ENCODE measurements at places on chromosomes 12 and 14. TPM values are rescaled to one million over a fixed set of nuclear protein-coding genes. Genes with fewer than 3 reads are reported as not detected.

The BICDL1 gene
- 22.3 TPM for total RNA-seq

The EEA1 gene
- 21.5 TPM for total RNA-seq

The GZMH gene
- total RNA-seq, result 0.28 TPM

The CD27 gene
- total RNA-seq, result 0.50 TPM

The LMNTD1 gene
- 3.0 TPM for total RNA-seq

The SOAT2 gene
- total RNA-seq, result not detected

The HOXC10 gene
- total RNA-seq, result not detected

DNA sequence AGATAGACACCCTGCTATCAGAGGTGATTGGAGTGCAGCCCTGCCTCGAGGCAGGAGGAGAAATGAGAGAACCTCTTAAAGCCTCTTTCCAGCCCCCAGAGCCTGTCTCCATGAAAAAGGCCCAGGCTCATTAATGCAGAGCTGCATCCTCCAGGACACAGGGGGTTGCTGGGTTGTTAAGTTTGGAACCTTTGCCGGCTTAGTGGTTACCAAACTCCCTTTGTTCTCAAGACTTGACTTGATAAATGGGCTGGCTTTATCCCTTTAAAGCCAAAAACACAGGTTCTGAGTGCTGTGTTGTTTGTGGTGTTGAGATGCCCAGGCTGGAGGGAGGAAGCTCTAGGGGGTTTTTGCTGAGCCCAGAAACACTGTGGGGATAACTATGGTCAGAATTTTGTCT lies 71.0 kb downstream of the DAD1 start:
- H3K4me3 ChIP-seq, result no peak overlapping the region
- DNase-seq, result no peak
- H3K36me3 ChIP-seq, result no peaks in the 10 kb centered on the region
- H3K27ac ChIP-seq, result no peak overlapping the region
- H3K4me1 ChIP-seq, result peaks cover 24% of the 10 kb centered on the region
- H3K27me3 ChIP-seq, result no peaks in the 10 kb centered on the region

GRCh38 chr12:72207079-72207478 lies 65.1 kb upstream of the TRHDE start:
- no peaks in the 10 kb centered on the region for H3K4me1 ChIP-seq
- H3K4me3 ChIP-seq, result no peak overlapping the region
- H3K27me3 ChIP-seq, result no peaks in the 10 kb centered on the region
- DNase-seq, result no peak

GRCh38 chr14:91963465-91963864 lies 16.0 kb upstream of the FBLN5 start:
- H3K27me3 ChIP-seq, result no peaks in the 10 kb centered on the region
- H3K4me1 ChIP-seq, result no peaks in the 10 kb centered on the region
- H3K36me3 ChIP-seq, result no peaks in the 10 kb centered on the region
- H3K4me3 ChIP-seq, result no peak overlapping the region
- DNase-seq, result no peak

DNA sequence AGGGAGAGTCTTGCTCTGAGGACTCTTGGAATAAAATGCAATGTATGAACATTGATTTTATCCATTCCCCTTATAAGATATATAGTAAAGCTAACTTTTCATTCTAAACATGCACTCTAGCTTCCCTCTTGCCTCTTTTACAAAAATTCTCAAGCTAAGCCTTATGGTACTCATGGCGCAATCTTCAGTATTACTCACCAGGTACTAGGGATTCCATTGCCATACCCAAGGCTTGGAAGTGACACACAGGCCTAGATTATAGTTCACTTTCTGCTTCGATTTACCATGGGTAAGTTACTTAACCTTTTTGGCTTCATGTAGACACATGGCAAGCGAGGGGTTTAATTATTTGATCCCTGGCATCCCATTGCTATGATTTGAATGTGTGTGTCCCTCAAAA lies 331.5 kb downstream of the LRIG3 start:
- H3K4me1 ChIP-seq, result peaks cover 5% of the 10 kb centered on the region
- H3K27ac ChIP-seq, result no peak overlapping the region

- H3K27me3 ChIP-seq, result no peaks in the 10 kb centered on the region
- H3K4me3 ChIP-seq, result no peak overlapping the region
These were observed 28.8 kb downstream of the BHLHE41 start for GRCh38 chr12:26096036-26096435.

- no peak for DNase-seq
- H3K4me1 ChIP-seq, result no peaks in the 10 kb centered on the region
- no peak overlapping the region for H3K27ac ChIP-seq
- no peaks in the 10 kb centered on the region for H3K27me3 ChIP-seq
- H3K36me3 ChIP-seq, result no peaks in the 10 kb centered on the region
These were observed 65.7 kb downstream of the TTC9 start for GRCh38 chr14:70707138-70708038.

- no peaks in the 10 kb centered on the region for H3K27me3 ChIP-seq
- H3K27ac ChIP-seq, result peak overlapping the region; percentile 30
- peaks cover 38% of the 10 kb centered on the region for H3K4me1 ChIP-seq
These were observed 49.9 kb downstream of the FOXN3 start for GRCh38 chr14:89366864-89367778.

DNA sequence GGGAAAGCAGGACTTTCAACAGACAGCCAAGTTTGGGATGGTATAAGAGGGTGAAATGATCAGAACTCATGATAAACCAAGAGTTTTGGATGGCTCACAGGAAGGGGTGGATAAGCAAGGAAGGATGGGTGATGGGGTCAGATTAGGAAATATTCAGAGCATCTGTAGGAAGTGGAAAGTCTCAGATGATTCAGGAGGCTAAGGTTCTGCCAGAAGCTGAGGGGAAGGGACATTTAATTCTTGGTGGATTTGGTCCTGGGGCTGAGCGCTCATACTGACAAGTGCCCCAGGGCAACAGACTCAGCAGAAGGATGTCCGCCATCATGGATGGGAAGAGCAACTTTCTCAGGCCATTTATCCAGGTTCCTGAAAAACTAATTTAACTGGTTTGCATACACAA lies 28.4 kb upstream of the BDKRB2 start:
- DNase-seq, result no peak
- H3K4me1 ChIP-seq, result peaks cover 24% of the 10 kb centered on the region
- H3K36me3 ChIP-seq, result no peaks in the 10 kb centered on the region
- no peaks in the 10 kb centered on the region for H3K27me3 ChIP-seq
- H3K27ac ChIP-seq, result no peak overlapping the region

DNA sequence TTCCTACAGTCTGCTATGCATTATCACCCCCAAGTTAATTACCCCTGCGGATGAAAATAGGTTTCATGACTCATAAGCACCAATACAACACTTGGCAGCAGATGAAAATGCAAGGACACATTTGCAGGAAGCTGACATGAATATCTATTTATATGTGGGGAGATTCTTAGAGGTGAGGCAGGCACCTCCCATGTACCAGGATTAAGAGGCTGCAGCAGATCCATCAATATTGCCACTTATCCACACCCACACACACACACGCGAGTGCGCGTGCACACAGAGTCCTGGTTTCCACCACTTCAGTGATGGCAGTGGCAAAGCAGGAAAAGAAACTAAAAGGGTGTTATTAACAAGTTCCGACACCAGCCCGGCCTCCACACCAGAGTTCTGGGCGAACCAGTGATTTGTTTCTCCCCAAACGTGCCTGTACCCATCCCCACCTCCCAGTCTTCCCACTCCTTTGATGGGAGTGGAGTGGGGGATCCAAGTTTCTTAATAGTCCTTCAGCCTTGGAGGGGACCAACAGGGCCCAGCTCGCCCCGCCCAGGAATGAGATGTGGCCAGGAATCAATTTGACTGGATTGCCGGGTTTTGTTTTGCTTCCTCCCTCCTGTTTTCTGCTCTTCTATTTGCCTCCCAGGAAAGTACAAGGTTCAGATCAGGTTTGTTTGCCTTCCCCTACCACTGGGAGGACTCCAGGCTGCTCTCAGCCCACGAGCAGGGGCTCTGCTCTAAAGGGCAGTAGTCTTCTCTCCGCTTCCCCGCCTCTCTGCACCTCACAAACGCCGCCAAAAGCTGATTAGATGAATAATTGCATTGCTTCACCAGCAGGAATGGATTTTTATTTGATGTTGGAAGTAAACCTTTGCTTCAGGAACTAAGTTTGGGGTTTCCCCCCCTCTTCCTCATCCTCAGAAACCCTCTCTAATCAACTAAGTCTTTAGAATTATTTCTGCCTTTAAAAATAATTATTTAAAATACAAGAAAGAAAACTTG lies 5.2 kb downstream of the IRF2BPL start:
- H3K4me1 ChIP-seq, result peaks cover 41% of the 10 kb centered on the region
- peak overlapping the region; percentile 75 for H3K27ac ChIP-seq
- H3K27me3 ChIP-seq, result no peaks in the 10 kb centered on the region
- peaks cover 20% of the 10 kb centered on the region for H3K36me3 ChIP-seq
- DNase-seq, result no peak

All from spinal cord (tissue), 10 donors.